Left colon (tissue), 2 donors: ENCODE measurements at places on chromosomes 13 and 19.

GRCh38 chr13:113814435-113814821, 49.4 kb downstream of the GAS6 start:
- no peak for DNase-seq

GRCh38 chr19:11446652-11447301, 11.3 kb downstream of the PRKCSH start:
- DNase-seq = peak; percentile 54

- no peak for DNase-seq
Measured at GRCh38 chr13:86788616-86789015, 882.6 kb upstream of the SLITRK5 start.

GRCh38 chr13:42740753-42741152, 40.6 kb upstream of the FAM216B start:
- peak; percentile 70 for DNase-seq

DNA sequence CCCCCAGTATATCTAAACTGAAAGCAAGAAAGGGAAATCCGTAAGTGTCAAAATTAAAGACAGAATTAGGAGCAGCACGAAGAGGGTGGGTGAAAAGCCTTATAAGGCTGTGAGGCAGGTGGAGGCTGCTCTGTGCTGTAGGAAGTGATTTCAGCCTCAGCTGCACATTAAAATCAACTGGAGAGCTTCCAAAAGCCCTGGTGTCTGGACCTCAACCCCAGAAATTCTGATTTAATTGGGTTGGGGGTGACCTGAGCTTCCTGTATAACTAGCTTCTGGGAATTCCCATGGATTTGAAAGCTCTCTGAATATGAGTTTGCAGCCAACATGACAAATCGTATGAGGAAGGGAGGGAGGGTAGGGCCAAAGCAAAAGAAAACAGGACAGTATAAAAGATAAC, 242.4 kb upstream of the TMTC4 start:
- no peak for DNase-seq

- DNase-seq = no peak
Measured at GRCh38 chr19:10033614-10034013, 20.3 kb downstream of the RDH8 start.

- no peak for DNase-seq
Measured at GRCh38 chr19:35389192-35389861, 18.5 kb downstream of the GPR42 start.

DNA sequence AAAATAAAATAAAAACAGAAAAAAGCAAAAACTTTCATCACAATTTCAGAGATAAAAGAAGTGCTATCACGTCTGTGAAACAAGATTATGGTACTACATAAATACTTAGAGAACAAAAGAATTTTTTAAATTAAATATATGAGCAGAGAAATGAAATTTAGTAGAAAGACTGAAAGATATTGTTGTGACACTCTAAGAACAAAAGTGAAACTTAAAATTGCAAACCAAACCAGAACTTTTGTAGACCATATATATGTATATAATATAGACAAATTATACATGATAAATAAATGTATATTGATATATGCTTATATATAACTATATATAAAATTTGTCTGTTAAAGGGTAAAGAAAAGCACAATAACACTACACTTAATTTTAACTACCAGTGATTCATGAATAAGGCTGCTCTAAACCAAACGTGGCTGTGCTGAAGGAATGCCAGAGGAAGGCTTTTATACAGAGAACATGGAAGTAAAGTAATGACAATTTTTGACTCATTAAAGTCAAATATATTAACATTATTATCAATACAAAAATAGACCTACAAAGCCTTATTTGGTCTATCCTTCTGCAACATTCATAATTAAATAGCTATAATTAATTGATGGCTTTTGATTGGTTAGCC, 1516.7 kb upstream of the PCDH20 start:
- DNase-seq = no peak

GRCh38 chr13:39985071-39985470, 329.6 kb downstream of the COG6 start:
- DNase-seq = no peak

DNA sequence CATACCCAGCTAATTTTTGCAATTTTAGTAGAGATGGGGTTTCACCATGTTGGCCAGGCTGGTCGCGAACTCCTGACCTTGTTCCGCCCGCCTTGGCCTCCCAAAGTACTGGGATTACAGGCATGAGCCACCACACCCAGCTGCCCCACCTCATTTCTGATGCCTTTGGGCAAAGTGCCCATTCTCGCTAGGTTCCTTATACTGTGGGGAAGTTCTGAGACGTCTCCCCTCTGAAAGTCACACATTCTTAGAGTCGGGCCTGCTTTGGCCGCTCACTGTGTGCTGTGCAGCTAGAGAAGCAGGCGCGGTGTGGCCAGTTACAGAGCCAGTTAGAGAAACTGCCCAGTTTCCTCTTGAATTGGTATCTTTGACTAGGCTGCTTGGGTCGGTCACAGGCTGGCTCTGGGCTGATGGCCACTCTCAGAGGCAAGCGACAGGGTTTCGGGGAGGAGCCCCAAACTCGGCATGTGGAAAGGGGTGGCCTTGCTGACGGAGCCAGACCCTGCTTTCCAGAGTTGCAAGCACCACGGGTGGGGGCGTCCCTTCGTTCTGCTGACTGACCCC, 18.0 kb downstream of the PRAM1 start:
- peak; percentile 48 for DNase-seq

- DNase-seq = peak; percentile 58
Measured at GRCh38 chr19:12769689-12770088, 5.7 kb downstream of the HOOK2 start.

GRCh38 chr13:37385248-37385647, 213.3 kb downstream of the POSTN start:
- DNase-seq = no peak

GRCh38 chr19:7213628-7214323, 80.4 kb downstream of the INSR start:
- DNase-seq = no peak

DNA sequence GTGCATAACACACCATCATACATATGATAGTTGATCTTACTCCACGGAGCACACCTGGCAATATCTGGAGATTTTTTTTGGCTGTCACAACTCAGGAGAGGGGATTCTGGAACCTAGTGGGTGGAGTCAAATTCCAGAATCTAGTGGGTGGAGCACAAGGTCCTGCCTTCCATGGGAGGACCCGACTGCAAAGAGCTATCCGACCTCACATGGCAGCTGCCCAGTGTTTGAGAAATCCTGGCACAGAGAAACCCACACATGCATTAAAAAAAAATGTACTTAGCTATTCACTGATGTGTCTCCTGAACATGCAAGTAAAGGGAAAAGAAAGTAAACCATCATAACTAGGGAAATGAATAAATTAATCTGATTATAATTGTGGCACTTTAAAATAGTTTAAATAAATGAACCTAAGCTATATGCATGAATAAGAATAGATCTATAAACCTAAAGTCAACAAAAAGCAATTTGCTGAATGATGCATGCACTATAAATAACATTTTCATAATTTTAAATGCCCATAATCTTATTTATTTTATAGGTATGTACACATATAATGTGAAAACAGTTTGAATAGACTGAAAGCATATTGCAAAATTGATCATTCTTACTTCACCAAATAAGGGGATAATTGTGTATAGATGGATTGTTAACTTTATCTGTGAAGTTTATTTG, 300.3 kb downstream of the MYO16 start:
- DNase-seq = no peak

DNA sequence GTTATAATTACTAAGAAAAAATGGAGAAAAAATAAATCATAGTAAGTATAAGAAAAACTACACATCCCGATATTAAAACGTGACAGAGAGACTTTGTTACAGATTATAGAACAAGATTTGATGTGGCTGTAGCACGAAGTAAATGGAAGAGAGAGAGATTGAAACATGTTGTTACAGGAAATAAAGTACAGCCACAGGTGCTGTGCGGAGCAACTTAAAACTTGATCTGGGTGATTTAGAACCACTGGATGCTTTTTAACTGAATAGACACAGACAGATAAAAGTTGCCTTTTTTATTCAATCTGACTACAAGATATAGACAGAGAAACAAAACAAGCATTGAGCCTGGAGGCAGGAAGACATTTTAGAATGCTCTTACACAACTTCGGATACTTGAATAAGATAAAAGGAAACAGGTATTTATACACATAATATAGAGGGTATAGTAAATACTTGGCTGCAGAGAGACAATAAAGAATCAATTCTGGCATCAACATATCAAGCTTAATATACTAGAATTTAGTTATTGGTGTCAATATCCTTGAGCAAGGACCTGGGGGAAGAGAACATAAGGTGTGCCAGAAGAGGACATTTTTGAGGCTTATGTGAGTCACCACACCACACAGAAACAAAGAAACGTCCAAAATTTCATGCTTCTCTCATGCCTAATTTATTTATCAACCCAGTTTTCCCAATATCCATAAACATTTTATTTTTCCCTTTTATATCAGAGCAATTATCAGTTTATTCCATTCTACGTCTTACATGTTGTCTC, 548.5 kb downstream of the SLITRK1 start:
- DNase-seq = no peak

- DNase-seq = no peak
Measured at GRCh38 chr19:2181633-2181997, 17.9 kb downstream of the DOT1L start.

- DNase-seq = no peak
Measured at GRCh38 chr13:57569986-57570385, 61.6 kb upstream of the PCDH17 start.

- DNase-seq = no peak
Measured at GRCh38 chr19:1089891-1090290, 5.3 kb downstream of the POLR2E start.

DNA sequence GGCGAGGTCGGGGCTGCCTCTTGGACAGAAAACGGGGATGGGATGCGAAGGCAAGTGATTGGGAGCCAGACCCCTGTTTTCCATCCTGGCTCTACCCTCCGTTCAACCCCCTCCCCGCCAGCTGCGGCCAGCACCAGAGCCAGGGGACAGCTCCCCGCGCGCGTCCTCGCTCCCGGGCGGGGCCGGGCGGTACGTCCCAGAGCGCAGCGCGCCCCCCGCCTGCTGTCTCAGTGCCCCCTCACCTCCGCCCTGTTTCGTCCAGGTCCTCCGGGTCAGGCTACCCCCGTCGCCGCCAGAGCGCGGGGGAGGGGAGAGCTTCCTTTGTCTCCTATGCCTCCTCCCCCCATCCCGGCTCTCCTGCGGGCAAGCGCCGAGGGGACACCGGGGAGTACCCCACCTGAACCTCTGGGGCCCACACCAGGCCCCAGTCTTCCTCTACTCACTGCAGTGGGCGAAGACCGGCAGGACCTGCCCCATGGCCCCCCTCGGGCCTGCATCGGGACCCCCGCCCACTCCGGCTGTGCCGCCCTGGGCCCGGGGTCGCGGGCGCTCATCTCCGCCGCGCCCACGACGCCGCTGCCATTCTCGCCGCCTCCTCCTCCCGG, 396 bp downstream of the RTN2 start:
- peak; percentile 63 for DNase-seq

- no peak for DNase-seq
Measured at GRCh38 chr13:95335667-95336066, 34.4 kb upstream of the ABCC4 start.

DNA sequence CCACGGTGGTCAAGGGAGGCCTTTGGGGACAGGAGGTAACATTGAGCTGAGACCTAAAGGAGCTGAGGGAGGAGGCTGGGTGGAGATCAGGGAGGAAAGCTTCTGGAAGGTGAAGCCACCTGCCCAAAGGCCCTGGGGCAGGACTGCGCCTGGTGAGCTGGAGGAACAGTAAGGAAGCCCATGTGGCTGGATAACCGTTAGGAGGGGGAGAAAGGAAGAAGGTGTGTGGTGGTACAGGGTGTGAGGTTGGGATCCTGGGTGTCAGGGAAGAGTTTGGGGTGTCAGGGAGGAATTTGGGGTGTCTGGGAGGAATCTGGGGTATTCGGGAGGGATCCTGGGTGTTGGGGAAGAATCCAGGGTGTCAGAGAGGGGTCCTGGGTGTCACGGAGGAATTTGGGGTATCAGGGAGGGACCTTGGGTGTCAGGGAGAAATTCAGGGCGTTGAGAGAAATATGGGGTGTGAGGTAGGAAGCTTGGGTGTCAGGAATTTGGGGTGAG, 695 bp downstream of the TICAM1 start:
- DNase-seq = no peak

- DNase-seq = no peak
Measured at GRCh38 chr13:113601166-113602070, 16.9 kb downstream of the TFDP1 start.

DNA sequence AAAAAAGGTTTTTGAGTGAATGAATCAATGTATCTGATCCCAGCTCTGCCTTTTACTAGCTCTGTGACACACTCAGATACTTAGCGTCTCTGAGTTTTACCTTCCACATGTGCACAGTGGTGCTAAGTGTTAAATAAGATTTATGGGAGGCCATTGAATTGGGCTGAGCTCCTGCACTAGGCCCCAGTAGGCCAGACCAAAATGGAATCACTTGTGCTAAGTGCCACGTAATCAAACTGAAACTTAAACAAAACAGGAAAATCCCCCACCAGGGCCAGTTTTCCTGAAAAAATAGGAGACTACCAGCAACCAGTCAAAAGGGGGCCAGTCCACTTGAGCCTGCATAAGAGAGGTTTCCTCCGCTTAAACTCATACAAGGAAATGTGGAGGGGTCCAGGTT, 40.9 kb downstream of the GJA3 start:
- DNase-seq = no peak
